Activated CD8-positive, alpha-beta T cell treated with anti-CD3 and anti-CD28 coated beads, Interleukin-2, amount 10 ng/mL, durations not matched to agents 7 days and 5 days (primary cell): ENCODE measurements at places on chromosomes 2 and 18.

DNA sequence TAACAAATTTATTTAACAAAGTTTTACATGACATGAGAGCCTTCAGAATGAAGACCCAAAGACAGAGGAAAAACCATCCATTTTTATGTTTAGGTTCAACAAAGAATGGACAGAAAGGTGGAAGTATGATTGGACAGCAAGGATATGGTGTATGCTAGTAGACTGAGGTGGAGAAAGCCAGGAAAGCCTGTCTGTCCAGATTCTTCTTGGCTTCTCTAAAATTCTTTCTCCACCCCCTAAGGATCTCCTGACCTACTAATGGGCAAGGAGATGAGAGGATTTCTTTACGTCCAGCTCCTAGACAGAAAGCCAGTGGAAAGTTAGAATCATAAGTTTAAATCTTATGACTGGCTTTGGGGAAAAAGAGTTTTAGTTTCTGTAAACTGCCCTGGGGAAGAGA, 3.0 kb downstream of the ATIC start:
- DNase-seq = no peak

DNA sequence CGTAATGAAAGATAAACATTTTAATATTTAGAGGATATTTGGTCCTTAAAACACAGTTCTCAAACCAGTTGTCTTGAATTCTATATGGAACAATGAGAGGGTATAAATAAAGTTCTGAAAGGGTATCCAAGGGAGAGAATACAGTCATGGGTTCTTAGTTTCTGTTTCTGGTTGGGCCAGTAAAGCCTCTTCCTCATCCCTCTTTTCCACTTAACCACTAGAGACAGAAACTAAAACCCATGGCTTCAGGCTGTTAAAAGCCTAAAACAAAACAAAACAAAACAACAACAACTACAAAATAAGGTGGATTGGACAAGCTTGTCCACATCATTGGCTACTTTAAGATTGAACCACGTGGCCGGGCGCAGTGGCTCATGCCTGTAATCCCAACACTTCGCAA, 18.8 kb downstream of the COQ10B start:
- DNase-seq = no peak

DNA sequence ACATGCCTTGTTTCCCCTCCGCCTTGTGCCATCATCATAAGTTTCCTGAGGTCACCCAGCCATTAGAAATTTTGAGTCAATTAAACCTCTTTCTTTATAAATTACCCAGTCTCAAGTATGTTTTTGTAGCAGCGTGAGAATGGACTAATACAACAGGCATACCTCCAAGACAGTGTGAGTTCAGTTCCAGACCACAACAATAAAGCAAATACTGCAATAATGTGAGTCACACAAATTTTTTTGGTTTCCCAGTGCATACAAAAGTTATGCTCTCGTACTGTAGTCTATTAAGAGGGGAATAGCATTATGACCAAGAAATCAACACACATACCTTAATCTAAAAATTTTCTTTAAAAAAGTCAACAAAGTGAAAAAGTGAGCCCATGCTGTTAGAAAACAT, 217.2 kb downstream of the NR4A2 start:
- DNase-seq = no peak

- no peak for DNase-seq
These were observed 68.3 kb upstream of the PPM1B start for GRCh38 chr2:44100351-44100750.

GRCh38 chr2:126707191-126707590, 51.2 kb downstream of the GYPC start:
- no peak for DNase-seq

DNA sequence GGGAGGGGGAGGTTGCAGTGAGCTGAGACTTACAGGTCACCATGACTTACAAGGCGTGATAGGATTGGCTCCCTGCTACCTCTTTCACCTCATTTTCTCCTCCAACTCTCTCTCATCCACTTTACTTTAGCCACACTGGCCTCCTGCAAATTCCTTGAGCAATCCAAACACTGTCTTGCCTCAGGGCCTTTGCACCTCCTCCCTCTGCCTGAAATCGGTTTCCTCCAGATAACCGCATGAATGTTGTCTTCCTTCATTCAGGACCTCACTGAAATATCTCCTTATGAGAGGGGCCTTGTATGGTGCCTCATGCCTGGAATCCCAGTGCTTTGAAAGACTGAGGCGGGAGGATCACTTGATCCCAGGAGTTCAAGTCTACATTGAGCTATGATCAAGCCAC, 21.8 kb downstream of the WNT10A start:
- DNase-seq = no peak

GRCh38 chr2:150166313-150167051, 321.0 kb downstream of the RND3 start:
- no peak for DNase-seq

DNA sequence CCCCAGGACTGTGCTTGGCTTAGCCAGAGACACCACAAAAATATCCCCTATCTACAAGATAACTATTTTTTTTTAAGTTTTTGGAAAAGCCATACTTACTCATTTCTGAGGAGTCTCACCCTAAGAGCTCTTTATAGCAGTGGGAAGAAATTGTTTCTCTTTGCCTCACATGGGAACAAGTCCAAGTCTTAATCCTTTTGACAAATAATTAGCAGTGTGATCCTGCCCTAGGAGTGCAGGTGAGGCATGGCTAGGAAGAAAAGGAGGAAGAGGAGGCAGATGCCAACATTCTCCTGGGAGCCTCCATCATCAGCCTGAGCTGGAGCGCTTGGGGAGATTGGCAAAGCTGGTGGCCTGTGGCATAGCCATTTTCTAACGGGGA, 115.6 kb downstream of the STPG4 start:
- DNase-seq = no peak

GRCh38 chr2:177241711-177242120, 22.8 kb downstream of the NFE2L2 start:
- no peak for DNase-seq

DNA sequence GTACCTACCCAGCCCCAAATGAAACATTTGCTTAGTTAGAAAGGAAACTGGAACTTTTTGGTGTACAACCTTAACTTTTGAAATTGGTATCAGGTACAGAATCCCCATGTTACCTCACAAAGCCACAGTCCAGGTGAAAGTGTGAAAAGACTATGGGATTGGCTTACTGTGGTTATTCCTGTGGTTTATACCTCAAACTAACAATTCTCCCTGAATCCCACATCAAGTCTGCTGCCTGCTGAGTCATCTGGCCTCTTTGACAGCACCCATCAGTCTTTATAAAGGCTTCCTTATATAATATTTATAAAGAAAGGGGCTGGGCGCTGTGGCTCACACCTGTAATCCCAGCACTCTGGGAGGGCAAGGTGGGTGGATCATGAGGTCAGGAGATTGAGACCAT, 164.6 kb downstream of the TMEM247 start:
- DNase-seq = no peak

- no peak for DNase-seq
These were observed 57.7 kb upstream of the ST6GAL2 start for GRCh38 chr2:106943468-106944200.

DNA sequence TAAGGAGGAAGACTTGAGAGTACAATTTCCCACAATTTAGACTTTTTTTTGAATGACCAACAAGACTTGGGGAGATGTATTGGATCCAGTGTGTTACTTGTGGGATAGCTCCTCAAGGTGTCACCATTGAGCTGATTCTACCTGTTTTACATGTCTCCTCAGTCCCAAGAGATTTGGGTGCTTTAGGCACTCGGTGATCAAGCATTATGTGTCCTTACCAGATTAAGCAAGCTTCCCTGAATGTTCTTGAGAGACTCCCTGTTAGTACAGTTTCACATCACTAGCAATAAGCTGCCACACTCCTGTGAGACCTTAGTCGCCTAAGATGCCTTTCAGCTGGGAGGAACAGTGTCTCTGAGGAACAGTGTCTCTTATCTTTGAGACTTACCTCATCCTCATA, 384.3 kb upstream of the SYT4 start:
- no peak for DNase-seq

- no peak for DNase-seq
These were observed 128.9 kb downstream of the WDSUB1 start for GRCh38 chr2:159157361-159158209.

DNA sequence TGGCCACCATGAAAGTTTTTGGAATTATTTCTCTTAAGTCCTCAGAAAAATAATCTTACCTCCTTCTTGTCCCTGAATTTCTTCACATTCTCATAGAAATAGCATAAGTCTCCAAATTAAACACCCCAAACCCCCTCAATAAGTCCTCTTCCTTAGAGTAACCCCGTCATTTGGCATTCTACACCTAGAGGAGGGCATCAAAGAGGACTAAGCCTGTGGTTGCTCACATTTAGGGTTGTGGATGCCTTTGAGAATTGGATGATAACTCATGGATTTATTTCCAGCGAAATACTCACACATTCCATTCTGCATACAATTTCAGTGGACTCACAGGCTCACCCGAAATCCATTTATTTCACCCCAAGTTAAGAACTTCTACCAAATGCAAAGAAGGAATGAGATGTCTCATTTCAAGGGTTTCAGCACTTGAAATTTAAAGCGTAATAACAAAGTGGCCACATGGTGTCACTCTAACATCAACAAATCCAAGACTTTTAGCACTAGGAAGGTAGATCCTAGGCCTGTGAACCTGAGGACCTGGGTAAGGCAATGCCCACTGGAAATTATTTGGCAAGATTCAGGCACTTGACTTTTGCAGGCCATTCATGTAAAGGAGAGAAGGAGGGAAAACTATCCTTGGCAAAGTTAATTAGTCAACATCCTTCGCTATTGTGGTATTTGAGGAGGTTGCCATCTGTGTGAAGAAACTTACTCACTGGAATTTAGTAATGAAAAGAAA, 24.6 kb downstream of the DYTN start:
- peak; percentile 55 for DNase-seq

- DNase-seq = no peak
These were observed 47.4 kb upstream of the BIN1 start for GRCh38 chr2:127154396-127154795.

DNA sequence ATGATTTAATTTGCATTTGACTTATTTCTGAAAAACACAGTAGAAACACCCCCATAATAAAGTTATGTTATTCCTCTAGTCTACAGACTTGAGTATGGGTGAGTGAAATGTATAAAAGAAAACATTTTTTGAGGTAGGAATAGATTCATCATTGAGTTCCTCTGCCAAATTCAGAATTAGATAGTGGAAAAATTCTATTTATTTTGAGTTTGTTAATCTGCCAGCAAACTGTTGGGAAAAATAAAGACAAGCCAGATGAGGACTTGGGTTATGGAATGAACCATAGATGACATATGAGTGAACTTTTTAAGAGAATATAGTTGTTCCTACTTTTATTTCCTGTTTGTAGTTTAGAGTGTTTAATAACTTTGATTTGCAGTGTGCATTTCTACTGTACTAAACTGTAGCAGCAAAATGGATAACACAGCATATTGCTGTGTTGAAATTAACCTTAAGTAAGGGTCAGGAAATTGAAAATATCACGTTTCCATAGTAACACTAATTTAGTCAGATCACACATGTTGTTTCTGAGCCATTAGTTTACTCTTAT, 35.6 kb upstream of the PNPT1 start:
- no peak for DNase-seq

DNA sequence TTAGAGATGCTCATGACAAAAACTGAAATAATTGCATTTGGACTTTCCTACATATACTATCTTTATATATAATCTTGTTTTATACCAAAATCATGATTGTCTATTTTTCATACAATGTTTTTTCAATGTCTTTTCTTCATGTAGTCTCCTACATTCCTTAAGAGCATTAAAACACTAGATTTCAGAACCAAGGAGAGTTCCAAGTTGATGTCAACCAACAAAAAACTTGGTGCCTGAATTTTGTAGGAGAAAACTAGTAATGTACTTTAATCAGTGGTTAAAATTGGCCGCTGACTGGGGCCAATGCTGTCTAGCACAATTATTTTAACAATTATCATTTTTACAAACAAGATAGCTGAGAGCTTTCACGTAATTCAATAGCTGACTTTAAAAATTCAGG, 678.8 kb downstream of the DCC start:
- DNase-seq = no peak
